ENCODE measurements at places on chromosomes 12 and 14. TPM values are rescaled to one million over a fixed set of nuclear protein-coding genes. Genes with fewer than 3 reads are reported as not detected.

TSPAN9 gene
- polyA plus RNA-seq = 90.4 TPM

VASH1 gene
- 29.3 TPM for polyA plus RNA-seq

ASCL1 gene
- polyA plus RNA-seq = 0.30 TPM

TSPAN11 gene
- 4.1 TPM for polyA plus RNA-seq

ATP23 gene
- polyA plus RNA-seq = 8.4 TPM

FAM222A gene
- 11.2 TPM for polyA plus RNA-seq

RNF212B gene
- 1.9 TPM for polyA plus RNA-seq
